ENCODE measurements at places on chromosomes 2 and 18.

GRCh38 chr2:232957657-232958090 lies 55.4 kb downstream of the NGEF start:
- no peak for DNase-seq

DNA sequence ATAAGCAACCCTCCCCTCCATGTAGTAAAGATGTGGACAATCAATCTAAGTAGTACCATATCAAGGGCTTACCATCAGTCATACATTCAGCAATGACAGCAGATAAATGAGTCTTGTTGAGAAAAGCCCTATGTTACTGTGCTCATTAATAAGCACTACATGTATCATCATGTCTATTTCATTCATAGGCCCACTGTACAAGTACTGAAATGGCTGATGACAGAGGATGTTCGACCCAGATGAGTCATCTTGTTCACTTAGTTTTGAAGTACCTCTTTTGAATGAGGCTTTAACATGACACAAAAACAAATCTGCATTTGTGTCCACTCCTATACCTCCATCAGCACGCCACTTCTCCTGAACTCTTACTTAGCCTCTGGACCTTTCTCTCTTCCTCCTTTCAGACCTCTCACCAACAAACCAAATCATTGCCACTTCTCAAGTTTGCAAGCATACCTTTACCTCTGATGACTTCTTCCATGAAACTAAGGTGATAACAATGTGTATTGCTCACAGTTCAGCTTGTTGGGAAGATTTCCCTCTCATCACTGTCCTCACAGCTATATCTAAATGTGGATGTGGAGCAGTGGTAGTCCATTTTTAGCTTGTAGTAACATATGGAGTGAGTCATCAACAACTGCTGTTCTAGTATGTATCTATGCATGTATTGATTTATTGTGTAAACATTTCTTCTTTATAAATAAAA lies 921.0 kb upstream of the SLC39A10 start:
- DNase-seq = no peak

DNA sequence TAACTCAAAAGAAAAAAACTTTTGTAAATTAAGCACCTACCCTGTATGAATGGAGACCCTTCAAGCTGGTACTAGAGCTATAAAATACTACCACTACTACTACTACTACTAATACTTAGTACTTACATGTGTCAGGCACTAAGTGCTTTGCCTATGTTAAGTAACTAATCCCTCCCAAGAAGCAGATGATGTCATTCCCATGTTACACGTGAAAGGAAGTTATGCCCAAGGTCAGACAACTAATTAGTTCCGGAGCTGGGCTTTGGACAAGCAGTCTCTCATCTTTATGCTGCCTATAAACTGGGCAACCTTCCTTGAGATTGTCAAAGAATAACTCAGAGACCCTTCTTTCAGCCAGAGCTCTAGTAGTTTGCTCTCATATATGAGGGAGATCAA lies 13.9 kb upstream of the ATP6V1B1 start:
- DNase-seq = no peak

DNA sequence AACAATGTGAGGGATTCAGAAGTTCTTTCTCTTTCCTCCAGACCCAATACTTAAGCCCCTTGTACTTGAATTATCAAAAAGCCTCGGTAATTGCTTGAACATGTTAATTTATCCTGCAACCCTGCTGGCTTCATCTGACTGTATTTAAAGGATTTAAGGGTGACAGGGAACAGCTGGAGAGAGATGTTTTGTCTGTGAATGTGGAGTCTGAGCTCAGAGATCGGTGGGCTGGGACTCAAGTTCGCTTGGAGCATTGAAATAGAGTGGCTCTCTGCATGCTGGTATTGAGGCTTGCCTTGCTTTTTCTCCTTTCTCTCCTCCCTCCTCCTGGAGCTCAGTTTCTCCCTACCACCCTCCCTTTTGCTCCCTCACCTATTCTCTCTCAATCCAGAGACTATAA lies 73.6 kb downstream of the BOD1L2 start:
- DNase-seq = no peak

DNA sequence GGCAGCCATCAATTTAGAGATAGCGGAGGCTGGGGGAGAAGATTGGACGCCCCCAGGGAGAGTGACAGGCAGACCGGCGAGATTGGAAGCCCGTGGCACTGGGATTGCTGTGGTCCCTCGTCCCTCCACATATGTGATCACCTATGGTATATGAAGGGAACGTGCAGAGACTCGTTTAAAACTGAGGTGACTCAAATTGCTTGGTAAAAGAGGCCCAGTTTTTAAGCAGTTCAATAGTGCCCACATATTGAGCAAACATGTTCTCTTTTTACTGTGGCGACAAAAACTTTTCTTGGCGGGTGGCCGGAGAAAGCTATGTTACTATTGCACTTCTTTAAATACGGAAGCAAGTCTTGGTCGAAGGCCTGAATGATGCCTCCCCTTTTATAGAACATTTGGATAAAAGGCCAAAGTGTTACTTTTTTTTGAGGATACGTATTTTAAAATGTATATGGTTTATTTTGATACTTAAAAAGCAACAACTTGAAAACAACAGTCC lies 9.1 kb downstream of the B3GNT2 start:
- DNase-seq = no peak

All from right cardiac atrium (tissue), 5 donors.